Spinal cord (tissue), 10 donors: ENCODE measurements at places on chromosomes 4 and X. TPM values are rescaled to one million over a fixed set of nuclear protein-coding genes. Genes with fewer than 3 reads are reported as not detected.

DNA sequence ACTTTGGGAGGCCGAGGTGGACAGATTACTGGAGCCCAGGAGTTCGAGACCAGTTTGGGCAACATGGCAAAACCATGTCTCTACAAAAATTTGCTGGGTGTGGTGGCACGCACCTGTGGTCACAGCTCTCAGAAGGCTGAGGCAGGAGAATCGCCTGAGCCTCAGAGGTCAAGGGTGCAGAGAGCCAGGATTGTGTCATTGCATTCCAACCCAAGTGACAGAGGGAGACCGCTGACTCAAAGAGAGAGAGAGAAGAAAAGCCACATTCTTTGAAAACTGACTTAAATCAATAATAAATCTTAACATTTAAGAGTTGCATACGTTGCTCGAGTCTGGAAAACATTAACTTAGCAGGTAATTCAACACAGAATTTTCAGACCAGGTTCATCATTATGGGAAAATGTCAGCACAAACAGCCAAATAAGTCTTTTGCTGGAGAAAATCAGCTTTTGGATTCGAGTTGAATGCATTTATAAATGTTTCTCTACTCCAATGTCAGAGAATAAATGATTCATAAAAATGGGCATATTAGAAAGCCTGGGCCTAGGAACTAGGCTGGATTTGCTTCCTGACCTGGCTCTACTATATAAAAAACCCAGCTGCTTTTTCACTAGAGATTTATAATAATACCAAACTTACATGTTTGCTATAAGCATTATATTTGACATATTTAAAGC lies 68.3 kb upstream of the RBPJ start:
- DNase-seq: no peak

GRCh38 chr4:150178161-150178560 lies 99.9 kb downstream of the DCLK2 start:
- peak; percentile 31 for DNase-seq

GRCh38 chr4:18034099-18034498 lies 12.5 kb upstream of the LCORL start:
- DNase-seq: no peak

- DNase-seq: no peak
Observed at GRCh38 chr4:42515156-42515884, 118.0 kb downstream of the SHISA3 start.

DNA sequence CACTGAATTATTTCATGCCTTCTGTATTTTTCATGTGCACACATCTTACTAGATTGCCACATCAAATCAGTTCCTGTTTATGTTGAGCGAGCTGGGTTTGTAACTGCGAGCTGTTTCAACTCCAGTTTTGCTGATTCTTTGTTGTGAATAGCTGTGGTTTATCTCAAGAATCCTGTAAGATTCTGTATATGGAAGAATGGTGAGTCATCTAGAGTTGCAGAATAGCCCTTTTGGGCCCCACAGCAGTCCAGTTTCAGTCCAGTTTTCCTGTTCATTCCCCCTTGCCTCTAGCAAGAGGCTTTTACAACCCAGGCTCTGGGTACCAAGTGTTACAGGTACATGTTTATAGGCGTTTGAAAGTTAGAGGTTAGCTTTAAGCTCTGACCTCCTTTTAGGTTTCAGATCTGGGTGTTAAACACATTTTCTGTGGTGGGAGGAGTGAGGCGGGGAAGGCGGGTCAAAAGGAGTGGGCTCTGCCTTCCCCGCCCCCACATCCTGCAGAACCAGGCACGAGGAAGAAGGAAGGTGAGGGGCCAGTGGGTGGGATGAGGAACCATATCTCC lies 32.7 kb downstream of the TBC1D14 start:
- no peak for DNase-seq

GRCh38 chr4:30875658-30876269 lies 155.6 kb downstream of the PCDH7 start:
- no peak for DNase-seq

The TRO gene
- 221 TPM for polyA plus RNA-seq

The SMR3A gene
- not detected for polyA plus RNA-seq
